ENCODE measurements at places on chromosomes 2 and 18. TPM values are rescaled to one million over a fixed set of nuclear protein-coding genes. Genes with fewer than 3 reads are reported as not detected.

GRCh38 chr18:78911751-78912283, 67.8 kb upstream of the SALL3 start:
- no peak for DNase-seq

GRCh38 chr2:61718965-61719364, 134.9 kb downstream of the FAM161A start:
- no peak for DNase-seq

DNA sequence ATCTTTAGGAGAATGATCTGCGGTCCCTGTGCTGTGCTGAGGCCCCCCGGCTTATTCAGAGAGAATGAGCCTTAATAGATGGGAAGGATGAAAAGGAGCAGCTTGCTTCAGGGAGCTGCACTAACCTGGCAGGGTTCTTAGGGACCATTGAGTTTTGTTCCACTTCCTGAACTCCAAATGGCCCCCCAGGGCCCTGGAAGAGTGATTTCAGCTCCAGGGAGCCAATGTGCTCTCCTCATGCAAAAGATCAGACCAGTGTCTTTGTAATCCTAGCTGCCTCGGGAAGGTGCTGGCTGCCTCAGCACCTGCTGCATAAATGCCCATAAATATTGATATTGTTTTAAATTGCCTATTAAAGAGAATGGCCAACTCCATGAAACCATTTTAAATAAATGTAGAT, 210.2 kb downstream of the NCK2 start:
- no peak for DNase-seq

GRCh38 chr2:172572981-172573380, 17.1 kb downstream of the PDK1 start:
- no peak for DNase-seq

- no peak for DNase-seq
Observed at GRCh38 chr2:11635141-11635540, 34.9 kb downstream of the NTSR2 start.

GRCh38 chr2:73825408-73825807, 3.4 kb upstream of the STAMBP start:
- no peak for DNase-seq

- DNase-seq = no peak
Observed at GRCh38 chr2:218895759-218896500, 15.3 kb downstream of the WNT10A start.

DNA sequence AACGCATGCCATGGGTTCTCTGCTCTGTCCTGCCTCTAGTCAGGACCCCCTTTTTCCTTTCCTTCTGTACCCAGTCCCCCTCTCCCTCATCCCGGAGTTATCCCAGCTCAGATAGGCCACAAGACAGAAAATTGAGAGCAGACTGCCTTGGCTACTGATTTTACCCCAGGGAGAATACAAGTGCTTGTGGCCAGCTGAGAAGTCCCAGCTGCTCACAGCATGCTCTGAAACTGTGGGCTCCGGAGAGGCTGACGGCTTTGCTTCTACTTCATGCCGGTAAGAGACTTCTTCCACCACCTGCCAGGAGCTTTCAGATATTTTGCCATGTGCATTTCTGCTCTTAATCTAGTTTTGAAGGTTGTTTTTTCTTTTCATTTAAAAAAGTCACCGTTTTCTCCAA, 20.0 kb upstream of the SIX2 start:
- DNase-seq = no peak

DNA sequence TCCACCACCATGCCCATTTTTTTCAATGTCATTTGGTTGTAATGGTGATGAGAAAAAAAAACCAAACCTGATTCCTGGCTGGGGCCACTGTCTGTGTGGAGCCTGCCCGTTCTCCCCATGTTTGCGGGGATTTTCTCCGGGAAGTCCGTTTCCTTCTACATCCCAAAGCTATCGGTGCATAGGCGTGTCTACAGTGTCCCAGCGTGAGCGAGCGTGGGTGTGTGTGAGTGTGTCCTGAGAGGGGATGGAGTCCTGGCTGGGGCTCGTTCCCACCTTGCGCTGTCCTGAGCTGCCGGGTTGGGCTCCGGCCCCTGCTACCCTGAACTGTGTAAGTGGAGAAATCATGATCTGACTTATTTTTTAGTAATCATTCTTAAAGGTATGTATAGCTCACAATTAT, 7.3 kb upstream of the ZAP70 start:
- no peak for DNase-seq

- DNase-seq = no peak
Observed at GRCh38 chr2:176239031-176239430, 30.2 kb upstream of the MTX2 start.

DNA sequence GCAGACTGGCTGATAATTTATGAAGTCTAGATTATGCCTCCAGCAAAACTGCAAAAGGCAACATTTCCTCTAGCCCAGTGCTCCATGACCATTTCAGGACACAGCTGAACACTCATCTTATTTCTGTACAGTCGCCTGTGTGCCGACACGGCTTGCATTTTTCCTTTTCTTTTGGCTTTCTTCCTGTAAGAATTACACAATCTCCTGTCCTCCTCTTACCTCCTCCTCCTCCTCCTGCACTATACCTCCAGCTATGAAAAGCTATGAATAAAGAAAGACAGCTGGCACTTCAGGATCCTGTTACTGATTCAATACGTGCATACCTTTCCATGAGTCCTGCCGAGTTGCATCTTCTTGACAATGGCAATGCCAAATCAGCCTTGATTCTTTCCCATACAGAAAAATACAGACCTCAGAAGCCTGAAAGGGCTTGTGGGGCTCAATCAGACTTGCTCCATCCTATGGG, 32.2 kb upstream of the TRIB2 start:
- no peak for DNase-seq

DNA sequence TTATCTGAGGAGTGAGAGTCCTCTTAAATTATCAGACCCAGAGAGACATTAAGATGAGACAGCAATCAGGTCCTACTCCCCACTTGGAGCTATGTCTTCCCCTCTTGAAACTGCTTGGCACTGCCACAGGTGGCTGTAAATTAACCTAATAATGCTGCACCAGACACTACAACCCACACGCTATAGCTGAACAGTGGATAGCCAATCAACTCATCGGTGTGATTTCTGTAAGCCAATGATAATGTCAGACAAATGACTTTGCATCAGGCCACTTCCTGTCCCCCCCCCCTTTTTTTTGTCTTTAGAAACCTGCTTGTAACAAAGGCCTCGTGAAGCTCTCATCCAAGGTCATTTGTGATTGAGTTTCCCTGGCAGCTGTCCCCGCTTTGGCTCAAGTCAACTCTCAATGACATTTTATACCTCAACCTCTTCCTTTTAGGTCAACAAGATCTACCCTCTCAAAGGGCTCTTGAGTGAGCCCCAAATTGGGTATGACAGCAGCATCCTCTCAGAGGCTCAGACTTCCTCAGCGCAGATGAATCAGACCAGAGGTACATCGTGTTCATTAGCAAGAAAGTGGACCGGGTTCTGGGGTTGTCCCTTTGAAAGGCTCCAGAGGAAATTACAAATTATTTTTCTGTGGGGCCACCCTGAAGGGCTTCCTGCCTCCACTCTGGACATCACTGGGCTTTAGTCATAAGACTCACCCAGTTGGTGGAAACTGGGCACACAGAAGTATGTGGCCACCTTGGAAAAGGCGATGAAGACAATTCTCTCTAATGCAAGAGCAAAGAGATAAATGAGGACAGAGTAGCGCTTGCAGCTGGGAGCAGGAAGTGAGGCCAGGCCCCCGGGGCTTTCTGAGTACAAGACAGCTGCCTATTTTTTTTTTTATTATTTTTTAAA, 73.6 kb downstream of the COPS8 start:
- DNase-seq = no peak

- no peak for DNase-seq
Observed at GRCh38 chr2:215270118-215270451, 41.8 kb upstream of the ATIC start.

- no peak for DNase-seq
Observed at GRCh38 chr18:28439870-28440269, 262.9 kb upstream of the CDH2 start.

GRCh38 chr18:57397440-57398132, 37.6 kb upstream of the ONECUT2 start:
- DNase-seq = no peak

DNA sequence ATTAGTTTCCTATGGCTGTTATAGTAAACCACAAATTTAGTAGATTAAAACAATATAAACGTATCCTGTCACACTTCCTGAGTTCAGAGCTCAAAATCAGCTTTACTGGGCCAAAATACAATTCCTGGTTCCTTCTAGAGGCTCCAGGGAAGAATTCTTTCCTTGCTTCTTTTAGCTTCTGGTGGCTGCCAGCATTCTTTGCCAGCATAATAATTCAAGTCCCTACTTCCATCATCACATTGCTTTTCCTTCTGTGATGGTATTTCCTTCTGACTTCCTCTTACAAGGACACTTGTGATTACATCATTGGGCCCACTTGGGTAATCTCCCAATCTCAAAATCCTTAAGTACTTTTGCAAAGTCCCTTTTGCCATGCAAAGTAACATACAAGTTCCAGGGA, 40.6 kb downstream of the MOB4 start:
- DNase-seq = no peak

- DNase-seq = no peak
Observed at GRCh38 chr2:231272991-231273390, 74.6 kb downstream of the ARMC9 start.

DNA sequence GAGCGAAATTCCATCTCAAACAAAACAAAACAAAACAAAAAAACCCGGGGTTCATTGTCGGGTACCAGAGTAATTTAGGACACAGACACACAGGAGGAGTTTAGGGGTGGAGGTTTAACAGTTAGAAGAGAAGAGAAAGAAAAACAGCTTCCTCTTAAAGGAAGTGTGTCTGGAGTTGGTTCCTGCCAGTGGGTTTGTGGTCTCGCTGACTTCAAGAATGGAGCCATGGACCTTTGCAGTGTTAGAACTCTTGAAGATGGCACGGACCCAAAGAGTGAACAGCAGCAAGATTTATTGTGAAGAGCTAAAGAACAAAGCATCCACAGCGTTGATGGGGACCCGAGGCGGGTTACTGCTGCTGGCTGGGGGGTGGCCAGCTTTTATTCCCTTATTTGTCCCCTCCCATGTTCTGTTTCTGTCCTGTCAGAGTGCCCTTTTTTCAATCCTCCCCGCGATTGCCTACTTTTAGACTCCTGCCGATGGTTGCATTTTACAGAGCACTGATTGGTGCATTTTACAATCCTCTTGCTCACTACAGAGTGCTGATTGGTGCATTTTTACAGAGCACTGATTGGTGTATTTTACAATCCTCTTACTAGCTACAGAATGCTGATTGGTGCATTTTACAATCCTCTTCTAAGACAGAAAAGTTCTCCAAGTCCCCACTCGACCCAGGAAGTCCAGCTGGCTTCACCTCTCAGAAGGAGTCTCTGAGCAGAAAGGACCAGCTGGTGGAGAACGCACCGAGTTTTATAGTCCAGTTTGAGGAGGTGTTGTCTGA, 28.7 kb upstream of the ATP8B1 start:
- DNase-seq = no peak

GRCh38 chr18:54278615-54279014, 9.3 kb downstream of the POLI start:
- no peak for DNase-seq

- no peak for DNase-seq
Observed at GRCh38 chr2:80429251-80429650, 124.7 kb upstream of the LRRTM1 start.

The AGXT gene
- polyA plus RNA-seq = 1.7 TPM

The DYNAP gene
- not detected for polyA plus RNA-seq

The VIL1 gene
- polyA plus RNA-seq = 18.3 TPM

Measured in left renal cortex interstitium (tissue), 4 donors.